GM18507 (cell line): ENCODE measurements at places on chromosomes 6 and 20.

- DNase-seq = no peak
These were observed 514.7 kb upstream of the AGPAT4 start for GRCh38 chr6:161788531-161788930.

- no peak for DNase-seq
These were observed at the start of gene CFB for GRCh38 chr6:31945507-31946369. Gene CFB, plus strand, starts transcription at chr6:31946095. Its CDS starts 127 bp downstream, at chr6:31946222.

DNA sequence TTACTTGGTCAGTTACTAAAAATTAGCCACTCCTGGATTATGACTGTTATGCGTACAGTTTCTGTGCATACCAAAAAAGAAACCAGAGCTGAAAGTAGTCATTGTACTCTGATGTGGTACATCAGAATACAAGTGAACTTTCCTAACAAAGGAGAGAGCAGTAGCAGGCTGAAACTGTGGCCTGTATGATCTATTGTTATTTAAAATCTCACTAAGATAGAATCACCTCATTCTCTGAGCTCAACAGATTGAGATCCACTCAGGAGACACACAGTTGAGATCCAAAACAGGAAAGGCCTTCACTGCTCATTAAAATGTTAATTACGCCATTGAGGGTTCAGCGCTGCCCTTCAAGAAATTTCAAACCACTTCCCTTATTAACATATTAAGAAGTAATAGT is 576.4 kb downstream of the LMBRD1 start:
- DNase-seq = no peak

DNA sequence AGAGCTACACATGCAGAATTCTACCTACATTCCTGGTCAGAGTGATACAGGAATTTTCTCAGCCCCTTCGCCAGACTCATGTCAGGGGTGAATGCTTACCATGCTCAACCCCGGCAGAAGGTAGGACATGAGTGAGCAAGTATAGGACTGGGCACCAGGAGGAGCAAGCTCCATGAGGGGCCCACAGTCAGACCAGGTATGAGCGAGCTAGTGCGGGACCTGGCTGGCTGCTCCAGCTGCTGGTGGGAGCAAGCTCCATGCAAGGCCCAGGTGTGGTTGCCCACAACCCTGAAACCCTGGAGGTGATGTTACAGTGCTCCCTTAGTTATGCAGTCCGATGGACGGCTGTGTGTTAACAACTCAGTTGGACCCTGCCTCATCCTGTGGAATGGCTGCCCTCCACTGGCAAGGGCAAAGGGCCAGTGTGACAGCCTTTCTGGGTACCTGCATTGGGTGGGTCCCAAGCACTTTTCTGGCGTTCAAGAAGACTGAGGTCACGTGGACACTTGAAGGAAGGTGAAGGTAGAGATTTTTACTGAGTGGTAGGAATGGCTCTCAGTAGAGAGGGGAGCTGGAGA is 503.5 kb upstream of the CITED2 start:
- no peak for DNase-seq

- no peak for DNase-seq
These were observed 657.5 kb upstream of the GJE1 start for GRCh38 chr6:141475259-141475658.

- DNase-seq = no peak
These were observed 785 bp upstream of the THBD start for GRCh38 chr20:23050076-23050838.

GRCh38 chr6:22784601-22785410 is 215.4 kb downstream of the HDGFL1 start:
- no peak for DNase-seq
